Activated naive CD4-positive, alpha-beta T cell treated with Interleukin-2 at 50 U/mL for 16 hours (primary cell): ENCODE measurements at places on chromosomes 6 and 20.

DNA sequence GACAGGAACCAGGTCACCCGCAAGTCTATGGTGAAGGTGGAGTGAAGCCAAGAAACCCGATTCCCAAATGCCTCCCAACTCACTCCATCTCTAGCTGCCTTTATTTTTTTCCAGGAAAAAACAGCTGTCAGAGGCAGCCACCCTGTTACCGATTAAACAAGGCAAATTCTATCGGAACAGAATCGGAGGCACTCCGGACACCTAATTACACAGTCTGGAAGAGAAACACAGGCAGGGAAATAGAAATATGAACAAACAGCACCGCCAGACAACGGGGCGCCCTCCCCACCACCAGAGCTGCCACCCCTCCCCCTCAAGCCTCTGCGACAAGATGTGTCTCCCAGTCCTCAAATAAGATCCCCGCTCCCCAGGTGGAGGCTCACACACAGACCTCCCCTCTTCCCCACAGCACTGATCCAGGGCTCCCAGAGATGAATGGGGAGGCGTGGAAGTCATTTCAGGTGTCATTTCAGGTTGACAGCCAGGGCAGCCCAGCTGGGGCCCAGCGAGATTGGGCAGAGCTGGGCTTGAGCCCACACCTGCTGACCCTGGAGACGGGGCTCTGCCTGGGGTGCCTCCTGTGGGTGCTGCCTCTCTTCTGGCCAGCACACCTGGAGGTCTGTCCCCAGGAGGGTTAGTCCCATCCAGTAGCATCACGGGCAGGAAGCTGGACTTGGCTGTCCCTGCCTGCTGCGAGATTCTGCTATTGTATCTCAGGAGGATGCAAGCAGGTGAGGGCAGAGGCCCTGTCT is 19.8 kb upstream of the VSTM2L start:
- no peak for DNase-seq

GRCh38 chr6:73558624-73559398 is 38.0 kb upstream of the EEF1A1 start:
- no peak for DNase-seq

DNA sequence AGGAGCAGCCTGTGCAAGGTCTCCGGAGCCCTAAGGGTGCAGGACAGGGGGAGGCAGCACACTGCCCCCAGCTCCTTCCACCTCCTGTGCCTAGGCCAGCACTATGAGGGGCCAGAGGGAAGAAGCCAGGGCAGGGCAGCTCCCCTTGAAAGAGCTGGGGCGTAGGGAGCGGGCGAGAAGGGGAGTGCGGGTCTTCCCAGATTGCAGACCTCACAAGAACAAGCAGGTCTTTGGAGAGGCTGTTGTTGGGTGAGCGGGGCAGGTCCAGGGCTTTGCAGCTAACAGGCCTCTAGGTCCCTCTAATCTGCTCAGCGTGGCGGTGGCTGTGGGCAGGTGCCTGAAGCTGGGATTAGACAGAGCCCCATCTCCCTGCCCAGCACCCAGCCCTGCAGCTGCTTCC is 22.4 kb upstream of the CST1 start:
- DNase-seq = no peak

DNA sequence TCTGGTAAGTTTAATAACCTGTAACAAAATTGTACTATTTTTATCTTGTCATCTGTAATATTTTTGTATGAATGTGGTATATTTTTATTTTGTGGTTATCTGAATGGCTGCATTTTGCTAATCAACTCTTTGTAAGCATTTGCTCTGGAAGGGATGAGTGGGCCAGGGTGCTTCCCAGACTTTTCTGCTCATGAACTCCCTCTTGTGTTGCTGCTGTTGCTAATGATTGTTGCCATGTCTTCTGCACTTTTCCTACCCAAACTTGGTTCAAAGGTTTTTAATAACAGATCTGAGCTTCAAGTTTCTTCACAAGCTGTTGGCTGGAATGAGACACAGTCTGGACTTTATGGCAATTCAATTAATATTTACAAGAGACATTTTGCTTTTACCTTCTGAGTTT is 1005.7 kb downstream of the HACE1 start:
- no peak for DNase-seq

DNA sequence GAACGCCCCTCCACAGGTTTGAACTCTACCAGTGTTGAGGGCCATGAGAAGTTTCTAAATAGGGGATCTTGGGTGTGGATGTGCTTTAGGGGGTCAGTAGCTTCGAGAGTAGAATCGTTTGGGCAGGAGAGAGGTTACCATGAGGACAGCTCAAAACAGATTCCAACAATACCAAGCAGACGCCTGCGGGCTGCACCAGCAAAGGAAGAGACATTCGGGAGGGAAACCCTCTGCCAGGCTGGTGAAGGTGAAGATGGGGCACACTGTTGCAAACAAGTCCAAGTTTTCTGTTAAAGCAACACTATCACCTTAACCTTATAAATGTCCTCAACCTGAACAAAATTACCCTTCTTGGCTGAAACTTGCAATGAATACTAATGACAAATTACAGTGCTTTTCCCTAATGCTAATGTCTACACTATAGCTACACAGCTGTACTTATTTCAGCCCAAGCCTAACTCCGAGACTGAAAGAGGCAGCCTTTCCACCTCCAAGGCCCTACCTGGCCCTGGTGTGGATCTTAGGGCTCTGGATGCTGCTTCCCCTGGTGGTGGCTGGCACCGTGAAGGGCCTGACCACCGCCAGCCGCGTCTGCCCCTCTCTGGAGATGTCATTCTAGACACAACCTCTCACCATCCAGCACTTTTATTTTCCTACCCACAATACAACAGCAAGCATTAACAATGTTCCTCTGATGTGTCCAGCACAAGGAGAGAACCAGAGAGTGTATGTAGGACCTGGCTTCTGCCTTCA is 80.1 kb downstream of the DLL1 start:
- no peak for DNase-seq

DNA sequence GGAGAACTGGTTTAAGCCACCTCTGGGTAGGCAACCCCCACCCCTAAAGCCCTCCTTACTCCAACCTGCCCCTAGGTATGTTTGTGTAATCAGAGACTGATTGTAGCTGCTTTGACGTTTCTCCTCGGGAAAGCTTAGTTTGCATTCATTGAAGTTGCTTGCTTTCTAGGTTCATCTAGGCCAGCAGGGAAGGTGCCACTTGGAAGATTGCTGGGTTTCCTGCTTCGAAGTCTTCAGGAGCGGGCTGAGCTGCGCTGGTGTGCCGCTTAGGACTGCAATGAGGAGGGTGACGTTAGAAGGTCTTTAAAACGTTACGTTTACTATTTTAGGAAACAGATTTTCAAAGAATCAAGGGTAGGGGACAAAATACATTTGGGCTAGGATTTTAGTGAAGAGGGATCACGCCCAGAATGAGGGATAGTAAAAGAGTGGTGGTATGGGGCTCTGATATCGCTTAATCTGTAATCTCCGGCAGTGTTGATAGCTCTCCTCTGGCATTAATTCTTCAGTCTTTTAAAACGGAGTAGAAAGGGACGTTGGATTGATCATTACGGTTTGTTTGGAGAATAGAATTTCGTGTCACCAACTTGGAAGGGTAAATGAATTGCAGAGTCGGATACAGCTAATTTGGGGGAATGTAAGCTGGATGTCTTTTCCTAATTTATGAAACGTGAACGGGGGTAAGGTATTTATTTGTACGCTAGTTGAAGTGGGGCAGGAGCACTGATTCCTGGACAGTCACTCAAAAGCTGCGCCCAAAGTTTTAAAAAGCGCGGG is 92.6 kb upstream of the PRDM1 start:
- DNase-seq = no peak

GRCh38 chr6:119197271-119197670 is 118.8 kb upstream of the FAM184A start:
- no peak for DNase-seq

GRCh38 chr20:49521356-49521755 is 38.9 kb upstream of the KCNB1 start:
- DNase-seq = no peak

DNA sequence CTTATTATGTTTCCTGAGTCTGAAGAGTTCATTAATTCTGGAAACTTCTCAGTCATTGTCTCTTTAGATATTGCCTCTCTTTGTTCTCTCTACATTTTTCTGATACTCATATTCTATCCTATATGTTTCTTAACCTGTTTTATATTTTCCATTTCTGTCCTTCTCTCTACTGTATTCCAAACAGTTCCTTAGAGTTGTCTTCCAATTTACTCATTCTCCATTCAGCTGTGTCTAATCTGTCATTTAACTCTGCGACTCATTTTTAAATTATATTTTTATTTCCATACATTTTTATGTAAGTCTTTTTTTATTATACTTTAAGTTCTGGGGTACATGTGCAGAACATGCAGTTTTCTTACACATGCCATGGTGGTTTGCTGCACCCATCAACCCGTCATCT is 251.8 kb downstream of the NRN1 start:
- DNase-seq = no peak

DNA sequence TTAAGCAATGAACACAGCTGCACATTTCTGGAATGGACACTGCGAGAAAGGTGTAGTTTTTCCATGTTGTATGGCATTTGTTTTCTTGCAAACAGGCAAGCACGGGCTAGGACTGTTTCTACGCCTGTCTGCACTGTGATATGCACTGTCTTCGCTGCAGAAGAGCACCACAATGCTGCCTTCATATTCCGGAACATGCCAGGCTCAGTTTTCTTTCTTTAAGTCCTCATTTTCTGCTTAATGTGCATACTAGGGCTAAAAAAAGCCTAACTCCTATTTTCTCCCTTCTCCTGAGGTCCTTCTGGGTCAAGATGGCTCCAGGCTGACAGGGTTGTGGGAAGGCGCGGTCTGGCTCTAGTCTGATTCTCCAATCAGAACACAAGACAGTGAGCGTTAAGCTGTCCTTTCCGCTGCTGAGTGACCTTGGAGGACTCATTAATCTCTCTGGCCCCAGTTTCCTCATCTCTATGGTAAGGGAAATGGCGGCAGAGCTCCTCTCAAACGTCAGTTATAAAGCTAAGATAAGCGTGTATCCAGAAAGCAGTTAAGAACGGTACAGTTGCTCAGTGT is 379.9 kb downstream of the C6orf118 start:
- no peak for DNase-seq

- no peak for DNase-seq
These were observed 1.3 kb downstream of the BLCAP start for GRCh38 chr20:37526238-37526838.
